ENCODE measurements at places on chromosomes 13 and 19.

DNA sequence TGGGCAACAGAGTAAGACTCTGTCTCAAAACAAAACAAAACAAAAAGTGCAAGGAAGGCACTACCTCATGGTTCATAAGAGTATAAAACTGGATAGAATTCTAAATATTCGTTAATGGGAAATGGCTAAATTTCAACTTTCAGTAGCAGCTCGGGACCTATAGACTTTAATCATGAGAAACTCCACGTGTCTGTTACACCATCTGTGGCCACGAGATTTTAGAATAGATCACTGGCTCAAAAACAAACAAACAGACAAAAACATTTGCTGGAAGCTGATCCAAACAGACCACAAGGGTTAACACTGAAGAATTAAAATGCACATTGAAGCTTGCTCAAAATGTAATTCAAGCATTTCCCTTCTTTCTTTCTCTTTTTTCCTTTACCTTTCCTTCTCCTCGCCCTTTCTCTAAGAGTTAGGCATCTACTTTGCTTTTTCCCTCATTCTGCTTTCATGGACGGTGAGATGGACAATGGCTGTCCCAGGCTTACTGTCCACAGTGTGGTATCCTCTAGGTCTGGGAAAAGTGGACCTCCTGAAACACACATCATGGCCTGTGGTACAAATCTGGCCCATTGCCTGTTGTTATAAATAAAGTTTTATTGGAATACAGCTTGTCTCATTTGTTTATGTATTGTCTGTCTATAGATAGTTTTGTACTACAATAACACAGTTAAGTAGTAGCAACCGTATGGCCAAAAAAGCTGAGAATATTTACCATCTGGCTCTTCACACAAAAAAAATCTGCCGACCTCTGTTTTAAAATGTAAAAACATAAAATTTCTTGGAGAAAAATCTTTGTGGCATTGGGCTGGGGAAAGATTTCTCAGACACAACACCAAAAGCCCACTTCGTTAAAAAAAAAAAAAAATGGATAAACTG is 10.3 kb downstream of the ELAVL1 start:
- no peak for DNase-seq

GRCh38 chr13:113547238-113547971 is 37.1 kb upstream of the TFDP1 start:
- no peak for DNase-seq

- peak; percentile 49 for DNase-seq
These were observed 2.2 kb upstream of the CEACAM6 start for GRCh38 chr19:41753159-41753558.

GRCh38 chr19:12965017-12965811 is 4.2 kb upstream of the DAND5 start:
- peak; percentile 80 for DNase-seq

DNA sequence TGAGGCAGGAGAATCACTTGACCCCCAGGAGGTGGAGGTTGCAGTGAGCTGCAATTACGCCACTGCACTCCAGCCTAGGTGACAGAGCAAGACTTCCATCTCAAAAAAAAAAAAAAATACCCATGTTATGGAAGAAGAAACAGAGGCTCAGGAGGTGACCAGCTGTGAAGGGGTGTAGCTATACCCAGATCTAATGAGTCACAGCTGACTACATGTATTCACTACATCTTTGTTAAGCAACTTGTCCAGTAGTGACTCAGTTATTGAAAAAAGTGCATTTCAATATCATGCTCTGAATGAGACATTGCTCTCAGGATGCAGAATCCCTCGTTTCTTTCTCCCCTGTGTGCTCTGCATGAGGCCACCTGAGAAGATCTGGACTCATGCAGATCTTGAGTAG is 16.1 kb upstream of the SPART start:
- DNase-seq = no peak

DNA sequence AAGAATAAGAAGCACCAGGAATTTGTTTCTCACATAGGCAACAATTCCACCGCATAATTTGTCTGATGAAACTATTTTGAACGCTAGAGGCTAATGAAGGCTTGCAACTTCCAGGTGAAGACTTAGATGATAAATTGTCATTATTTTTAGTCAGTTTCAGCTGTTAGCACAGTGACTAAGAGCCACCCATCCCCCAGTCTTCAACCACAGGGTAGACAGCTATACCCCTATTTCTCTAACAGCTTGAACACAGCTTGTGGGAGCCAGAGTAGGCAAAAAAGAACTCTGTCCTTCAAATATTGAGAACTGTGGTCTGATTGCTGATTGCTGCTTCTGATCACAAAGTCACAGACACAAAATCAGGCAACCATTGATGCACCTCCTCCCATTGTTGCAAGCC is 1124.8 kb upstream of the PRR20A start:
- no peak for DNase-seq

DNA sequence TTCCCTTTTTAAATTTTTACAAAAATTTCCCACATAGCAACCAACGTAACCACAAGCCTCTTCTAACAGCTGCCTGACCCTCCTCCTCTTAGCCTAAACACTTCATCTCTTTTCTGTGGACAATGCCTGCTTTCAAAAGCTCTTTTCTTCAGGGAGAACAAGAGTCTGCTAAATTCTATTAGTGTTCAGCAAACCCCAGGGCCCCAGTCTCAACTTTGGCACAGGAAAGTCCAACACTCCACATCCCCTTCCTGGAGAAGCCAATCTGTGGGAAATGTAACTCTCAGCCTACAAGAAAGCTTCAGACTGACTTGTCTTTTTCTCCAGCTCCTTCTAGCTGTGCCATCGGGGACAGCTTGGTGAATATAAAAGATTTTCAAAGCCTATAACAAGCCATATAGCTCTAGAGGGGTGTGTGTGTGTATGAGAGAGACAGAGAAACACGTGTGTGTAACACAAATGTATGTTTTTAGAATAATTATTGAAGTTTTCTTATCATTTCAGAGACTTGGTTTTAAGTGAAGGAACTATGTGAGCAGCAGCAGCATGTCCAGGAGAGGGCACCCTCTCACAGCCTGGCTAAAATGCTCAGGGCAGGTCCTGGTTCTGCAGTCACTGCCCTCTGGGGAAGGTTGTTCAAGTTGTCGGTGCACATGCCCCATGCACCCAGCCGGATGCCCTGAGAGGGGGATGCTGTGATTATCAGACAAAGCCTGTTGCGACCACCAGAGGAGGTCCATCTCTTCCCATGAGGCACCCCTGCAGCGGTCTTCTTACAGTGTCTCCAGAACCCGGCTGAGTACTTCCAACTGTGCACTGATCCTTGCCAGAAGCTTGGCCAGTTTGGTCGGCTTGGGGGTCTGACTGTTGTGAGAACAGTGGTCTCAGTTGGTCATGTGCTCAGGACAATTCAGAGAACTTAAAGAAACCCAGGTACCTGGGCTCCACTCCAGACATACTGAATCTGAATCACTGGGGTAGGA is 34.4 kb downstream of the CCDC70 start:
- peak; percentile 12 for DNase-seq

GRCh38 chr19:14580623-14581237 is 2.2 kb upstream of the CLEC17A start:
- DNase-seq = peak; percentile 34

DNA sequence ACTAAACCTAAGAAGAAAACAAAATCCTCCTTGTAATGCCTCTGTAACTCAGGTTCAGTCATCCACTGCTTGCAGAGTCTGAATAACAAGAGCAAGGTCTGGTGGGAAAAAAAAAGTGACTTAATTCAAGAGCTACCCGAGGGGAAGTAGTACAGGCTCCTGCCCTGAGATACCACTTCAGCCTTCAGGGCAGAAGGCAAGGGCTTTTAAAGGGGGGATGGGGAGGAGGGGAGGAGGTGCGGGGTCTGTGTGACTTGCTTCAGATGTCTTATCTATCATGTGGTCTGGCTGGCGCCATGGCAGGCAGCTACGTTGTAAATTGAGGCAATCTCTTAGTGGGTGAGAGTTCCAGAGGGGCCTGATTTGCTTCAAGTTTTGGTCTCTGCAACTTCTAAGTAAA is 66.7 kb downstream of the LRRC63 start:
- DNase-seq = no peak

DNA sequence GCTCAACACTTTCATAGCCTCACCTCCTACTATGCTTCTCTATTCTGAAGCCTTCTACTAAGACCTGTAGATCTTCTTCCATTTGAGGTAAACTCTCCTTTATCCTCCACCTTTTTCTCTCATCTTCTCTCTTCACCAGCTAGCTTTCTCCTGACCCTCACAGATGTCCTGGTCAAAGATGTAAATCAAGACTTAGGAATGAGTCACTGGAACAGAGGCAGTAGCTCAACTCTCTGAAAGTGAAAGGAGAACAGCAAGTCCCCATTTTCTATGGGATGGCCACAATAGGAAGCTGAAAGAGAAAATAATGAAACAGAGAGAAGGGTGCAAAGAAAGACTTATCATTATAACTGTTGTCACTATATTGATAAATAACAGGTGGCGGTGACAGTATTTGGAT is 86.1 kb upstream of the DOCK9 start:
- no peak for DNase-seq

- no peak for DNase-seq
These were observed 4.8 kb downstream of the SYNGR4 start for GRCh38 chr19:48368936-48369335.

DNA sequence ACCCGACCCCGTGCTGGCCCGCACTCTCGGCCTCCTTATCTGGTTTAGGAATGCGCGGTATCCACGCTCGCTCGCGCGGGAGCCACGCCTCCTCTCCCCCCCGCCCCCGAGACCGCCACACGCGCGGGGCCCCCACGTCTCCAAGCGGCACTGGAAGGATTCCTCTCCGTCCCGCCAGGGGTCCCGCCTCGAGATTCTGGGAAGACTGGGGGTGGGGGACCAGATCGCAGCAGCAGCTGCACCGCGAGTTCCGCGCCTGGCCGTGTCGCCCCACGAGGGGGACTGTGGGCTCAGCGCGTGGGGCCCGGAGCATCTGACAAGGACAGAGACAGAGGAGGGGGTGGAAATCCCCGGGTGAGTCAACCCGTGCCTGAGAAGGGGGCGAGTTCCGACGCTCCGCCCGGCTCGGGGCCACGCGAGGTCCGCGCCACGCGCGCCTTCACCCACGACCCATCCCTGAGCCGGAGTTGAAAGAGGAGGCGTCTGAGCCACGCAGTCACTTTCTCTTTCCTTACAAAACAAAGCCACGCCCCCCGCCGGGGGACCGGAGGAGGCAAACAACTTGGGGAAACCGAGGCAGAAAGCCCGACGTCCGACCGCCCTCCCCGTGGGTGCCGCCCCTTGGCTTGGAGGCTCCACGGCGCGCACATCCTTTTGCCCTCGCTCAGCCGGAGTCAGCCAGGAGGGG is 814 bp downstream of the S1PR2 start:
- peak; percentile 45 for DNase-seq

- no peak for DNase-seq
These were observed 25.6 kb upstream of the ZNF91 start for GRCh38 chr19:23420824-23421223.

DNA sequence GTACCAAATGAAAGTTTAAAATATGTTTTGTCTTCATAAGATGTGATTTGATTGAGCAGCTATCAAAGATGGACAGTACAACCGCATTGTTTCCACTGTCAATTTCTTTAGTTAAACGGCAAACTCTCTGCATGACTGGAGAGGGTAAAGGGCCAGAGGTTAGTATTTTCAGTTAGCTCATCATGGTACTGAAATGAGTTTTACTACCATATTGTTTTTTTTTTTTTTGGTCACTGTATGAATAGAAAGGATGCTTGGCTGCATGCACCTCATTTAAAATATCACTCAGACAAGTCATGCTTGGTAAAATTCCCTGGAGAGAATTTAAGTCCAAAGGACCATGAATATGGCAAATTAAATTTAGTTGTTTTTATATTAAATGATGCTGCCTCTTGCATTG is 942.1 kb upstream of the SPRY2 start:
- no peak for DNase-seq

DNA sequence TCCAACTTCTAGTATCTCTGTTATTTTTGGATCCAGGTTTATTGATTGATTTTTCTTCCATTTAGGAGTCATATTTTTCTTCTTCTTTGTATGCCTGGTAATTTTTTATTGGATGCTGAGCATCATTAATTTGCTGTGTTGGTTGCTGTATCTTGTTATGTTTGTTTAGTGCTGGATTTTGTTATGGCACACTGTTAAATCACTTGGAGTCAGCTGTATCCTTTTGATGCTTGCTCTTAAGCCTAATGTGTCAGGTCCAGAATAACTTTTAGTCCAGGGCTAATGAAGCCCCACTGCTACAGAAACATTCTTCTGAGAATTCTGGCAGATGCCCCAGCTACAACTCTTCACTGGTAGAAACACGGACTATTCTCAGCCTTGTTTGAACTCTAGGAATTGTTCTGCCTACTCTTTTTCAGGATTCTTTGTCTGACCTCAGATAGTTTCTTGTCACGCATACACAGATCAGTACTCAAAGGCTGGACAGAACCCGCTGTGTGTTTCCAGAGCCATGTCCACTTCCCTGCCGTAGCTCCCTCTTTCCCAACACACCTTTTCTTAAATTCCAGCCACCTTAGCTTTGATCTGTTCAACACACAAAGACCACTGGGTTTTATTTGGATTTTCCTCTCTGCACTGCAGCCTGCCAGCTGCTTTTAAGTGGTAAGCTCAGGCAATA is 137.1 kb upstream of the WASF3 start:
- no peak for DNase-seq

DNA sequence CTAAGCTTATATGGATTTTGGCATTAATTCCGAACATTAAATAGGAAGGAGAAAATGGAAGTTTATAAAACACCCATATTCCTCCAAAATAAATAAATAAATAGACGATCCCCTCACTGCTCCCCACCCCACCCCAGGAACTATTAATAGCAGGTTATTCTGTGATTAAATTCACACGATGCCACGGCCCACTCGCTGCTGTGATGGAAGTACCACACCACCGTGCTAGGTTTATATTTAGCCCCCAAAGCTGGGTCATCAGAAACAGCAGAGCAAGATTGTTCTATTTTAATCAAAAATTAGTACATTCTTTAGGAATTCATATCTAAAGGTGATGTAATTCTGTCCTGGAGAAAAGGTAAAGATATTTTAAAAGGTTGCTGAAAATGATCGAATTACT is 65.4 kb downstream of the CCDC70 start:
- no peak for DNase-seq

DNA sequence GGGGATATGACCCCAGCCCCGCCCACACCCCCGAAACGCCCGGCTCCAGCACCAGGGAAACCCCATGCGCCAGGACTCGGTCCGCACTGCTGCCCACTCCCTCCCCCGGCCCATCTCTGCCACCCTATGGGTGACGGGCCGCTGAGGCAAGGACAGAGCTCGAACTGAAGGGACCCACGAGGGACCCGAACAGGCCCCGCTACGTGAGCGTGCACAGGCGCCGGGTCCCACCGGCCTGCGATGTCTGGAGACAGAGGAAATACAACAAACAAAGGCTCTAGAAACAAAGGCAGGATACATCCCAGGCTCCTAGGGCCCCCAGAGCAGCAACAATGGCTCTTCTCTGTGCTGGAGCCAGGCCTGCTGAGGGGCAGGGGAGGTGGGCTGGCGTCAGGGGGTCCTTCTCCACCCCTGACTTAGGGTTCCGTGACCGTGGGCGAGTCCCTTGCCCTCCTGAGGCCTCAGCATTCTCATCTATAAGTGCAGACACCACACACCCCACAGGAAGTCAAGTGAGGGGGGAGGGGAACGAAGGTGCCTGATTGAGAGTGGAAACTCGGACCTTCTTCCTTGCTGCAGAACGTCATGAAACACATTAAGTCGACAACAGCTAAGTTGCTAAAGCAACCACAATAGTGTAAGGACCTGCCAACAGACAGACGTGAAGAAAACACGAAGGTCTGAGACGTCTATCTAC is 3.1 kb downstream of the ABHD17A start:
- DNase-seq = no peak

All from stimulated activated CD4-positive, alpha-beta T cell treated with anti-CD3 and anti-CD28 coated beads, Interleukin-1b, Interleukin-23, amount 100 ng/mL, for 1 hour (primary cell).